Bronchus fibroblast of lung (primary cell): ENCODE measurements at places on chromosomes 1 and 21. TPM values are rescaled to one million over a fixed set of nuclear protein-coding genes. Genes with fewer than 3 reads are reported as not detected.

The JAM2 gene
- total RNA-seq = 1.2 and 2.0 TPM in 2 replicates

The TFAP2E gene
- under 0.01 TPM in 1 of 2 replicates, not detected in the other for total RNA-seq

The TTLL7 gene
- total RNA-seq = 3.4 and 5.8 TPM in 2 replicates

The DNAI4 gene
- 1.6 and 2.4 TPM in 2 replicates for total RNA-seq

The CCSAP gene
- 4.2 and 6.1 TPM in 2 replicates for total RNA-seq

The SPTA1 gene
- total RNA-seq = not detected in 2 replicates

The SELE gene
- total RNA-seq = not detected in 2 replicates

The RXFP4 gene
- total RNA-seq = not detected in 2 replicates

The PCAT6 gene
- total RNA-seq = 0.50 and 0.89 TPM in 2 replicates

The S100A2 gene
- 4.5 and 10.8 TPM in 2 replicates for total RNA-seq

The HES5 gene
- not detected in 2 replicates for total RNA-seq

The BATF3 gene
- 1.8 and 2.5 TPM in 2 replicates for total RNA-seq

The CNST gene
- total RNA-seq = 6.8 and 7.1 TPM in 2 replicates

The EPHA2 gene
- total RNA-seq = 27.9 and 29.8 TPM in 2 replicates

The FOXO6 gene
- not detected in 2 replicates for total RNA-seq

The OR6N1 gene
- total RNA-seq = not detected in 2 replicates

The AMY2A gene
- not detected in 2 replicates for total RNA-seq

The KLF17 gene
- total RNA-seq = under 0.01 TPM in 2 replicates

The SPATA21 gene
- not detected in 2 replicates for total RNA-seq

The PALMD gene
- not detected in 2 replicates for total RNA-seq

The C1QB gene
- total RNA-seq = not detected in 2 replicates

The AKR7A3 gene
- 0.59 and 0.84 TPM in 2 replicates for total RNA-seq

The TRNP1 gene
- total RNA-seq = 215 and 217 TPM in 2 replicates

The RCSD1 gene
- total RNA-seq = under 0.01 TPM in 2 replicates

The FNDC5 gene
- under 0.01 and 0.17 TPM in 2 replicates for total RNA-seq

The LAMB3 gene
- total RNA-seq = 3.7 and 4.9 TPM in 2 replicates

The TMEM200B gene
- 17.1 and 19.7 TPM in 2 replicates for total RNA-seq

The GBP1 gene
- 13.6 and 14.4 TPM in 2 replicates for total RNA-seq

The TMEM82 gene
- total RNA-seq = not detected in 2 replicates

The PROK1 gene
- total RNA-seq = not detected in 2 replicates

The TEDDM1 gene
- not detected in 2 replicates for total RNA-seq

The TNFAIP8L2 gene
- not detected in 2 replicates for total RNA-seq

The FMOD gene
- 2.2 TPM in 2 replicates for total RNA-seq

The KCNN3 gene
- total RNA-seq = not detected in 2 replicates

The INSRR gene
- total RNA-seq = not detected in 2 replicates

The DPT gene
- total RNA-seq = 0.15 TPM in 1 of 2 replicates, not detected in the other

The APCS gene
- total RNA-seq = not detected in 2 replicates

The PCBP3 gene
- 5.2 and 10.6 TPM in 2 replicates for total RNA-seq
